ENCODE measurements at places on chromosomes 5 and 9.

DNA sequence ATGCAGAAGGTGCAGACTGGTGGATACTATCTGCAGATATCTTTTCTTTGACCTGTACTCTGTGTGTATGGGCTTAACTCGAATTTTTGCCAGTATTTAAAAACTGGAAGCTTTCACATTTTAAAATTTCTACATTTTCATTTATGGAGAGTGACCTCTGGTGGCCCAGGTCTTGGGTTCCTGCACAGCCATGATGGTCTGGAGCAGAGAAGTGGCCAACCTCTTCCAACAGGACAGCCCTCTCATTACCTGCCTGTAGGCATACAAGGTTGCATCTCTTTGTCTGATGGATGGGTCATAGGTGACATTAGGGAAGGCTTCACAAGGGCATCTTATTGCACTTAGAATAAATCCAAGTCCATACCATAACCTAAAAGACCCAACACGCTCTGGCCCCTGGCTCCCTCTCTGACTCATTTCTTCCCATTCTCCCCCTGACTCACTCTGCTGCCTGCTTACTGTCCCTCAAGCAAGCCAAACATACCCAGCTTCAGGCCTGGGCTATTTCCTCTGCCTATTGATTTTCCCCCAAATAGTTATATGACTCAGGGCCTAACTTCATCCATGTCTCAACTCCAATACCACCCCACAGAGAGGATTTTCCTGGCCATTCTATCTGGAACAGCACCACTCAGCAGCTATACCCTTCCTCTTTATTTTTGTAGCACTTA lies 113.3 kb upstream of the SLC1A3 start:
- no peak for DNase-seq

DNA sequence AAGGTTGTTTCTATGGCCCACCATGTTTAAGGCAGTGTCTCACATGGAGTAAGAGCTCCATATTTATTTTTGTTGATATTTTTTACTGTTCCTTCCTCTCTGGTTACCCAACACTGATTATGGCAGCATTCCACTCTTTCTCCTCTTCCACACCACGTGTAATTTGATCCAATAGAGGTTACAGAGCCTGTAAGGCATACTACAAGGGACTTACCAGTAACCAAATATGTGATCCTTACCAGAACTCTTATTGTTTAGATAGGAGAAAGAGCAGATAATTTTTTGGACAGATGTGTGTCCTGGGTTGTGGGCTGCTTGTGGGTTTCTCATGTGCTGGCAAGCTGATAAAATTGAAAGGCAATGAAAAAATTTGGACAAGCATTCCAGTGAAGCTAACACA lies 261.3 kb downstream of the TMEM167A start:
- no peak for DNase-seq

GRCh38 chr9:88312045-88312444 lies 76.2 kb upstream of the SPIN1 start:
- DNase-seq: no peak

GRCh38 chr9:105483618-105484017 lies 35.8 kb downstream of the FSD1L start:
- no peak for DNase-seq

- no peak for DNase-seq
These were observed 7.7 kb downstream of the RIGI start for GRCh38 chr9:32518276-32518675.

GRCh38 chr9:76605321-76605900 lies 146.4 kb downstream of the GCNT1 start:
- no peak for DNase-seq

Data from activated naive CD8-positive, alpha-beta T cell treated with anti-CD3 and anti-CD28 coated beads, Interleukin-2, amount 50 U/mL, for 16 hours (primary cell).